ENCODE measurements at places on chromosomes 11 and 22. TPM values are rescaled to one million over a fixed set of nuclear protein-coding genes. Genes with fewer than 3 reads are reported as not detected.

DNA sequence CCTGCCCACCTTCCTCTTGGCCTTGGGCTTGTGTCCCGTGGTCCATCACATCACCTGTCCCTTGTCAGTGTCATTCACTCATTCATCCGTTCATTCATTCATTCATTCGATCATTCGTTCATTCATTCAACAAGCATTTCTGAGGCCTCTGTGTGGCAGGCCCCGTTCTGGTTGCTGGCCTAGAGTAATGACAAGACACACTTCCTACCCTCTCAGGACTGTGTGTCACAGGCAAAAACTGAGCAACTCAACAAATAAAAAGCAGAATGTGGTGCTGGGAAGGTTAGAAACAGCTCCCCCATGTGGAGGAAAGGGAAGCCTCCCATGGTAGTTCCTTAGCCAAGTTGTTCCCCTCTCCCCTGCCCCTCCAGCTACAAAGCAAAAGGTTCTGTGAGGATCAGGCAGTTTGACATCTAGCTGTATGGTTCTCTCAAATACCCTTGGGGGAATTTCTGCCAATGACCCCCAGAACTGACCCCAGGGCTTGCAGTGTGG is 1.6 kb upstream of the OMP start:
- H3K4me3 ChIP-seq, result no peak overlapping the region
- H3K36me3 ChIP-seq, result no peaks in the 10 kb centered on the region
- no peaks in the 10 kb centered on the region for H3K27me3 ChIP-seq
- peaks cover 6% of the 10 kb centered on the region for H3K4me1 ChIP-seq
- no peak for DNase-seq

GRCh38 chr11:22674470-22675439 is 8.3 kb downstream of the GAS2 start:
- peaks cover 2% of the 10 kb centered on the region for H3K27me3 ChIP-seq
- DNase-seq, result peak; percentile 46
- H3K4me3 ChIP-seq, result no peak overlapping the region
- no peaks in the 10 kb centered on the region for H3K36me3 ChIP-seq
- peaks cover 6% of the 10 kb centered on the region for H3K4me1 ChIP-seq

Gene KLHL35
- total RNA-seq, result 0.88 TPM

GRCh38 chr22:46970411-46971098 is 208.1 kb downstream of the TBC1D22A start:
- H3K4me1 ChIP-seq, result peaks cover 7% of the 10 kb centered on the region
- H3K4me3 ChIP-seq, result no peak overlapping the region
- H3K36me3 ChIP-seq, result no peaks in the 10 kb centered on the region
- no peaks in the 10 kb centered on the region for H3K27me3 ChIP-seq
- no peak for DNase-seq

GRCh38 chr11:126477535-126478305 is 122.2 kb downstream of the ST3GAL4 start:
- no peak overlapping the region for H3K27ac ChIP-seq
- H3K36me3 ChIP-seq, result no peaks in the 10 kb centered on the region
- no peaks in the 10 kb centered on the region for H3K27me3 ChIP-seq
- no peak for DNase-seq
- H3K4me3 ChIP-seq, result no peak overlapping the region

- no peak overlapping the region for H3K4me3 ChIP-seq
- no peak for DNase-seq
- H3K27me3 ChIP-seq, result no peaks in the 10 kb centered on the region
- H3K27ac ChIP-seq, result no peak overlapping the region
- no peaks in the 10 kb centered on the region for H3K36me3 ChIP-seq
Observed at GRCh38 chr11:46429717-46430116, 38.1 kb upstream of the CHRM4 start.

Gene PATE2
- not detected for total RNA-seq

DNA sequence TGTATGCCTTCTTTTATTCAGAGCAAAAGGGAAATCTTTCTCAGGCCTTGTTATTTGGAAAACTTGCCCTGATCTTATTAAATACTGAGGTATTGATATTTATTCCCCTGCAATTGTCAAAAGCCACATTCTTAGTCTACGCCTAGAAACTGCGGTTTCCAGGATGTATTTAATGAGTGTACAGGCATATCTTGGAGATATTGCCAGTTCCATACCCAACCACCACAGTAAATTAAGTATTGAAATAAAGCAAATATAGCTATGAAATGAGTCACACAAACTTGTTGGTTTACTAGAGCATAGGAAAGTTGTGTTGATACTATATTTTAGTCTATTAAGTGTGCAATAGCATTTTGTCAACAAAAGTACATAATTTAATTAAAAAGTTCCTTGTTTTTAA is 152.7 kb upstream of the CCDC179 start:
- H3K27me3 ChIP-seq, result no peaks in the 10 kb centered on the region
- H3K4me1 ChIP-seq, result no peaks in the 10 kb centered on the region
- H3K4me3 ChIP-seq, result no peak overlapping the region

- no peak overlapping the region for H3K27ac ChIP-seq
- no peaks in the 10 kb centered on the region for H3K4me1 ChIP-seq
- H3K36me3 ChIP-seq, result no peaks in the 10 kb centered on the region
- no peak for DNase-seq
- no peak overlapping the region for H3K4me3 ChIP-seq
- H3K27me3 ChIP-seq, result no peaks in the 10 kb centered on the region
Observed at GRCh38 chr11:26137651-26138050, 194.3 kb upstream of the ANO3 start.

Gene SMTNL1
- not detected for total RNA-seq

DNA sequence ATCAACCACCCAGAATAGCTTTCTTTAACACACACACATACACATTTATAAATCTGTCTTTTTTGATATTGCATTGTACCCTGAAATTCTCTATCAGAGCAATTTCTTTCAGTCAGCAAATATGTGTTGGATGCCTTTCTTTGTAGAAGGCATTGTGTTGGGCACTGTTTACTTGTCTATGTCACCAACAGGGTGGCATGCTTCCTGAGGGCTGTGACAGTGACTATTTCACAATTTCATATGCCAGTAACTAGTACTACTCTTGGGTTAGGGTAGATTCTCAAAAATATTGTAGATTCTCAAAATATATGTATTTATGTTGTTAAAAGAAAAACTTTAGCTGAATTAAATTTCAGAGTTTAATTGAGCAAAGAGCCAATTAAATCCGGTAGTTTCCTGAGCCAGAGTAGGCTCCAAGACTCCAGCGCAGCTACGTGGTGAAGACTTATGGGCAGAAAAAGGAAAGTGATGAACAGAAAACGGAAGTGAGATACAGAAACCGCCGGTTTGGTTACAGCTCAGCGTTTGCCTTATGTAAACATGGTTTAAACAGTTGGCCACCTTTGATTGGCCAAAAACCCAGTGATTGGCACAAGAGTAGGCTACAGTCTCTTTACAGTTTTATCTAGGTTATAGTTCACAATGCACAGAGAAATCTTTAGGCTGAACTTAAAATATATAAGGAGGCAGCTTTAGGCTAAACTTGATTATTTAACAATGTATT is 723.3 kb downstream of the NTM start:
- no peaks in the 10 kb centered on the region for H3K4me1 ChIP-seq
- H3K27ac ChIP-seq, result no peak overlapping the region
- no peaks in the 10 kb centered on the region for H3K27me3 ChIP-seq
- no peaks in the 10 kb centered on the region for H3K36me3 ChIP-seq

DNA sequence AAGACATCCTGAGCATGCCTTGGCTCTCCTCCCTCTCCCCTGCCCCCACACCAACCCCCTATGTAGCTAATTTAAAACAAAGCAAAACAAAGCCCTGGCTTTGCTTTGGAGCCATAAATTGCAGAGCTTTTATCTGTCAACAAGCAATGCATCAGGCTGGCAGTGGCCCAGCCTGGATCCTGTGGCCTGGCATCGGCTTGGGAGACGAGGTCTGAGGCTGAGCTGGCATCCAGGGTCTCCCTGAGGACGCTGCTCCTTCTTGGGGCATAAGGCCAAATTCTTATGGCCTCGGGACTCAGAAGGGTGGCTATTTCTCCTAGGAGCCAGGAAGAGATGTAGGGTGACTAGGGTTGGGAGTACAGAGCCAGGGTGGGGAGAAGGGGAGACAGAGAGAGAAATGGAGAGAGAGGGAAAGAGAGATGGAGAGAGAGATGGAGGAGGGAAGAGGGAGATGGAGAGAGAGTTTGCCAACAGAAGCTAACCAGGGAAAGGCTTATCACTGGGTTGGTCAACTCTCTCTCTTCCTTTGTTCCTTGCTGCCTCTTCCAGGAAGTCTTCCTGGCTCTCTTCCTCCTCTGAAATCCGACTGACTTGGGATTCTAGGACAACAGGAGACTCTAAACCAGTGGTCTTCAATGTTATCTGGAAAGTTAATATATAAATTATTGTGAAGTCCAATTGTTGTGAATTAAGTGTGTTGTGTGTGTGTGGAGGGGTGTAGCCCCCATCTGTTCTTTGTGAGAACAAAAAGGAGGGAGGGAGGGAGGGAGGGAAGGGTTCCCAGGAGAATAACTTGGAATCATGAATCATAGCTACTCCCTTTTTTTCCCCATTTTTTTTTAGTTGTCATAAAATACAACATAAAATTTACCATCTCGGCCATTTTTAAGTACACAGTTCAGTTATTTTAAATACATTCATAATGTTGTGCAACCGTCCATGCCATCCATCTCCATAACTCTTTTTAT is 29.1 kb downstream of the TSPAN18 start:
- no peaks in the 10 kb centered on the region for H3K27me3 ChIP-seq
- peaks cover 37% of the 10 kb centered on the region for H3K4me1 ChIP-seq
- peak overlapping the region; percentile 48 for H3K27ac ChIP-seq
- H3K4me3 ChIP-seq, result no peak overlapping the region

DNA sequence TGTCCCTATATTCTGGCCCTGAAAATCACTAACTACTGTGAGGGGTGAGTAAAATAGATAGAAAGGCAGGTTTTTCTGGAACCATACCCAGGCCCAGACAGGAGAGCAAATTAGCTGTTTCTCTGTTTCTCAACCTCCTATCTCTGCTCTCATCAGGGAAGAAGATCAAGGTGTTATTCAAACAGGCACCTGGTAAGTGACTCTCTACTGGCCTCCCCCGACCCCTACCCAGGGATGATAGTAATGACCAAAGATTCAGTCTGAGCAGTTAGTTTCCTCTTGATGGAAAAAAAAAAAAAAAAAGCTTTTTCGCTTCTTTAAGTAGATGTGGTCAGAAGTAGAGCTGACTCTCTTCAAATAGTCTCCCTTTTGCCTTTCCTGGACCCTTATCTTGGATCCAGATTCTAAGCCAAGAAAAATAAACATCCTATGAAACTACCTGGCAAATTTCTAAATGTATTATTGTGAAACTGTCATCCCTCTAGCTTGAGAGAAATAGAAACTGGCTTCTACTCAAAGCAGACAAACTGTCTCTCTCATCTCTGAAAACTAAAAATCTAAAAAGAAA is 9.9 kb downstream of the LRRC4C start:
- no peaks in the 10 kb centered on the region for H3K36me3 ChIP-seq
- no peak overlapping the region for H3K27ac ChIP-seq
- no peak for DNase-seq
- no peaks in the 10 kb centered on the region for H3K27me3 ChIP-seq

- H3K4me3 ChIP-seq, result no peak overlapping the region
- H3K4me1 ChIP-seq, result peaks cover 21% of the 10 kb centered on the region
Observed at GRCh38 chr11:35531246-35531645, 5.8 kb upstream of the PAMR1 start.

Gene TTLL1
- total RNA-seq, result 4.9 TPM

DNA sequence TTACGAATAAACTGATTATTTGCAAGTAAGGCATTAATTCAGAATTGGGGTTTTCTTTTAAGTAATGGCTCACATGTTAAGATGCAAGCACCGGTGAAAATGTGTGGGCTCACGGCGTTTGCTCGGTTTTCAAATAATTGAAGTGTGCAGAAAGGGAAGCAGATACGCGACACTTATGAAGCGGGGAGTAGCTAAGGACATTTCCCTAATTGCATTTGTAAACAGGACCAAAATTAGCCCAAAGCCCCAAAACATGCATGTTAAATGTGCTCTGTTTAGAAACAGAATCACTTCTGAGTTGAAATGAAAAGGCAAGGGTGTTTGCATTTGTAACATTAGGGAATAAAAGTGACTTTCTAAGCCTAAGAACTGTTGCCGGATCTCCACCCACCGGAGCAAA is 61.3 kb downstream of the ELFN2 start:
- DNase-seq, result no peak
- H3K4me3 ChIP-seq, result no peak overlapping the region
- no peaks in the 10 kb centered on the region for H3K36me3 ChIP-seq
- H3K27me3 ChIP-seq, result no peaks in the 10 kb centered on the region
- no peak overlapping the region for H3K27ac ChIP-seq
- no peaks in the 10 kb centered on the region for H3K4me1 ChIP-seq

Data from hepatocyte (in vitro differentiated cells).